ENCODE measurements at places on chromosomes 5 and 9.

DNA sequence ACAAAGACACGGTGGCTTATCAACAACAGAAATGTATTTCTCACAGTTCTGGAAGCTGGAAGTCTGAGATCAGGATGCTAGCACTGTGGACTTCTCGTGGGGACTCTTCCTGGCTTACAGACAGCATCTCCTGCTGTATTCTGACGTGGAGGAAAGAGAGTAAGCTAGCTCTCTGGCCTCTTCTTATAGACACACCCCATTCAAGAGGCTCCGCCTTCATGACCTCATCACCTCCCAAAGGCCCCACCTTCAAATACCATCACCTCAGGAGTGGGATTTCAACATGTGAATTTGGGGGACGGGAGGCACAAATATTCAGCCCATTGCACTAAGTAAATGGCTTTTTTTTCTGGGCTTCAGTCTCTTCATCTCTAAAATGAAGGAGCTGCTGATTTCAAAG is 27.6 kb downstream of the KCNMB1 start:
- DNase-seq: no peak

- DNase-seq: no peak
Observed at GRCh38 chr9:91392435-91392834, 30.7 kb upstream of the AUH start.

- peak; percentile 17 for DNase-seq
Observed at GRCh38 chr5:51383131-51384121, at the start of gene ISL1. ISL1 (plus strand) TSS chr5:51383448; CDS start chr5:51383672, 224 bp downstream.

DNA sequence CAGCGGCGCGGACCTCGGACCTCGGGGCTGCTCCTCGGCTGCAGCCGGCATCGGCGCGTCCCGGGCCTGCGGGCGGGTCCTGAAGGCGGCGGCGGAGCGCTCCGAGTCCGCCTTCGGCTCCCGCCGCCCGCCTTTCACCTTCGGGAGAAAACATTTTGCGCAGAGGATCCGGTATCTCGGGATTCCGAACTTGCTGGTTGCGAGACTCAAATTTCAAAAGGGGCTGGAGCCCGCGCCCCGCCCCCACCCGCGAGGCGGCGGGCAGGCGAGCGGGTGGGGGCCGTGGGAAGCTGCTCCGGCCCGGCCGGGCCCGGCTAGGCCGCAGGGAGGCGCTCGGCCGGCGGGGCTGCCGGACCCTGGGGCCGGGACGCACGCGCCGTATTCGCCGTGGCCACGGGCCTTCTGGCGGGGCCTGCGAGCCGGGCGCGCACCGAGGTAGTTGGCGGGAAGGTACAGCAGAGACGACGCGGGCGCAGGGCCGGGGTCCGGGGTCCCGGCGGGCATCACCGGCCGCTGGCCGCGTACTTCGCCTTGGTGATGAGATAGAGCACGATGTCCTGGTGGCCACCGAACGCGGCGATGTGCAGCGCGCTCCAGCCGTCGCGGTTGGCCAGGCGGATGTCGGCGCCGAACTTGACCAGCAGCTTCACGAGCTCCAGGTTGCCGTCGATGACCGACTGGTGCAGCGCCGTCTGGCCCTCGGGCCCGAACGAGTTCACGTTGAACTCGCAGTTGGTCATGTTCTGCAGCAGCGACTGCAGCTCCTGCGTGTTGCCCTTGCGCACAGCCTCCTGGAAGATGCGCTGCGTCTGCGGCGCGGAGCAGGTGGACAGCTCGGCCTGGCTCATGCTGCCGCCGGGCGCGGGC is 757 bp downstream of the NRARP start:
- DNase-seq: no peak

DNA sequence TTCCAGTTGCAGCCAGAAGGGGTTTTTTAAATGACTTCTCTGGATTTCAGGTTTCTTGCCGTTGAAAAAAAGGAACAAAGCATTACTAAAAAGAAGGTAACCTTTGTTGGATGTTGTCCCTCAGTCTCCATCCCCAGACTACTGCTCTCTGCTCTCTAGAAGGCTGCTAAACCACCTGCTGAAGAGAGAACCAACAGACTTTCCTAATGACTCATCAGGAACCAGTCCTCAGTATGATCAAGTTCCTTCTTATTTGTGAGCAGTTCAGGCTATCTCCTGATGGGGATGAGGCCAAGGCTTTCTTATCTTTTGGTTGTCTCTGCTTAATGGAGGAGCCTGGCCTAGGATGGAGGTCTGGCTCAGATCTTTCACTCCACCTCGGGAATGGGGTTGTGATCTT is 4.1 kb downstream of the KIF4B start:
- DNase-seq: no peak

GRCh38 chr9:106828965-106829364 is 34.0 kb upstream of the ZNF462 start:
- no peak for DNase-seq

Data from hypothalamus (tissue), 51 donors.